ENCODE measurements at places on chromosomes 12 and 14. TPM values are rescaled to one million over a fixed set of nuclear protein-coding genes. Genes with fewer than 3 reads are reported as not detected.

The ADAM20 gene
- total RNA-seq: 0.15 TPM

The NTN4 gene
- total RNA-seq: 3.6 TPM

The ZDHHC22 gene
- not detected for total RNA-seq

The TAS2R30 gene
- total RNA-seq: not detected

The FAM90A1 gene
- 0.17 TPM for total RNA-seq

The CLECL1 gene
- not detected for total RNA-seq

The CCDC88C gene
- total RNA-seq: 0.67 TPM

The CLEC2D gene
- 0.59 TPM for total RNA-seq

The CCDC197 gene
- not detected for total RNA-seq

The PZP gene
- total RNA-seq: not detected

The DBX2 gene
- not detected for total RNA-seq

The CD163L1 gene
- 0.17 TPM for total RNA-seq

The KRT8 gene
- total RNA-seq: 27.1 TPM

The MORN3 gene
- under 0.01 TPM for total RNA-seq

The HOXC13 gene
- under 0.01 TPM for total RNA-seq

The CIROP gene
- 0.45 TPM for total RNA-seq

The GUCY2C gene
- total RNA-seq: not detected

The RD3L gene
- total RNA-seq: not detected

The CLEC4C gene
- total RNA-seq: not detected

The VRTN gene
- not detected for total RNA-seq

The IGF1 gene
- total RNA-seq: not detected

The P2RX2 gene
- not detected for total RNA-seq

The TAS2R19 gene
- not detected for total RNA-seq

The GPR132 gene
- not detected for total RNA-seq

The RNASE7 gene
- total RNA-seq: not detected

The LAG3 gene
- 0.74 TPM for total RNA-seq

The MIP gene
- total RNA-seq: not detected

The EXD2 gene
- 21.5 TPM for total RNA-seq

The TMPRSS12 gene
- total RNA-seq: not detected
